ENCODE measurements at places on chromosomes 5 and 9. TPM values are rescaled to one million over a fixed set of nuclear protein-coding genes. Genes with fewer than 3 reads are reported as not detected.

Gene BARHL1
- total RNA-seq = not detected

Gene GNA14
- total RNA-seq = 0.15 TPM

Gene MARCOL
- total RNA-seq = not detected

Gene PTGES
- 84.5 TPM for total RNA-seq

Gene TAF11L10
- total RNA-seq = not detected

Gene NAA35
- total RNA-seq = 17.2 TPM

Gene CDKN2B-AS1
- 4.5 TPM for total RNA-seq

Gene CARD6
- 18.7 TPM for total RNA-seq

Gene GDA
- not detected for total RNA-seq

Gene ARL14EPL
- not detected for total RNA-seq

Gene NR3C1
- total RNA-seq = 102 TPM

Gene LCN9
- not detected for total RNA-seq

Gene CTXN3
- total RNA-seq = not detected

Gene OR1Q1
- not detected for total RNA-seq

Gene OR1J2
- not detected for total RNA-seq

Gene STK32A
- 0.44 TPM for total RNA-seq

Gene CTNNAL1
- 146 TPM for total RNA-seq

Gene ANKRD55
- not detected for total RNA-seq

Gene SLC1A1
- 7.7 TPM for total RNA-seq

Gene HK3
- total RNA-seq = not detected

Gene SLC34A3
- under 0.01 TPM for total RNA-seq

Gene PCDHA12
- total RNA-seq = not detected

Gene AGGF1
- total RNA-seq = 27.6 TPM

Gene IL3
- not detected for total RNA-seq

Gene PCDHA7
- 0.66 TPM for total RNA-seq

Gene NR5A1
- total RNA-seq = not detected

Gene PITX1
- total RNA-seq = 12.6 TPM

Gene FOXD1
- 7.6 TPM for total RNA-seq

Gene HTR1A
- total RNA-seq = not detected

Gene SEMA4D
- 0.66 TPM for total RNA-seq

Gene GABRB2
- total RNA-seq = not detected

Gene SPACA9
- 3.5 TPM for total RNA-seq

Gene SLC46A2
- total RNA-seq = not detected

Gene GZMA
- total RNA-seq = not detected

Gene SPATA31E1
- not detected for total RNA-seq

Gene QRFP
- not detected for total RNA-seq

Gene INSL6
- total RNA-seq = not detected

Gene ABO
- not detected for total RNA-seq

Gene SETX
- 72.1 TPM for total RNA-seq

Gene UBE2QL1
- not detected for total RNA-seq

Gene CAMK2A
- total RNA-seq = 3.8 TPM

Gene ZDHHC11
- total RNA-seq = 2.8 TPM

Gene FER
- total RNA-seq = 25.0 TPM

Gene SYK
- not detected for total RNA-seq

Gene C8G
- not detected for total RNA-seq

Gene INSL4
- total RNA-seq = not detected

Gene FCHSD1
- 39.9 TPM for total RNA-seq

Gene MORN5
- total RNA-seq = not detected

Gene MED10
- 11.7 TPM for total RNA-seq

Gene NR6A1
- 0.44 TPM for total RNA-seq

Gene BAAT
- not detected for total RNA-seq

Gene MEGF10
- under 0.01 TPM for total RNA-seq

Gene LCNL1
- total RNA-seq = 3.1 TPM

Gene TLX3
- not detected for total RNA-seq

Gene ALDOB
- not detected for total RNA-seq

Gene WNK2
- 0.15 TPM for total RNA-seq

Gene ZNF169
- total RNA-seq = 5.0 TPM

Gene CAMK4
- total RNA-seq = 6.4 TPM

Measured in smooth muscle cell of trachea (primary cell).